Psoas muscle (tissue), 8 donors: ENCODE measurements at places on chromosomes 1 and 21. TPM values are rescaled to one million over a fixed set of nuclear protein-coding genes. Genes with fewer than 3 reads are reported as not detected.

PLCH2 gene
- 0.20 TPM for total RNA-seq

CD1C gene
- total RNA-seq: 0.26 TPM

IFNAR2 gene
- 5.5 TPM for total RNA-seq

GRCh38 chr1:115642168-115643072, 650 bp downstream of the VANGL1 start:
- no peaks in the 10 kb centered on the region for H3K27me3 ChIP-seq
- DNase-seq: peak; percentile 44
- H3K4me3 ChIP-seq: peak overlapping the region; percentile 87
- no peaks in the 10 kb centered on the region for H3K36me3 ChIP-seq

DNA sequence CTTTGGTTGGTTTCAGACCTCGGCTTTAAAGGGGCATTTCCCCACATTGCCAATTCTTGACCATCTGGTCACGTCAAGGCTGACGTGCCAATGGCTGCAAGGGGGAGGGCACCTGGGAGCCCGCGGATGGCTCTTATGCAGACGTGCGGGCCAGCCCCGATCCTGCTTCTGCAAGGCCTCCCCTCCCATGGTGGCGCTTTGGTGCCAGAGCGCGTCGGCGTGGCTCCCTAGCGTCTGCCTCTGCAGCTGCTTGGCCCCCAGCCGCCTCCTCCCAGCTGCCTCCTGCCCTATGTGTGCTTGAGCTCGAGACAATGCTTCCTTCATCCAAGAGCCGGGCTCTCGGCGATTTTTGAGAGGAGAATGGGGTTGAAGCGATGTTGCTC, 29.1 kb downstream of the SKI start:
- H3K36me3 ChIP-seq: no peaks in the 10 kb centered on the region
- H3K27me3 ChIP-seq: no peaks in the 10 kb centered on the region
- peak overlapping the region; percentile 72 for H3K27ac ChIP-seq
- no peak overlapping the region for H3K4me3 ChIP-seq
- H3K4me1 ChIP-seq: peaks cover 27% of the 10 kb centered on the region

GRCh38 chr21:32298658-32299081, at the start of gene MRAP:
Gene MRAP (plus strand): TSS chr21:32298855. CDS start chr21:32298972, 117 bp downstream.
- H3K27me3 ChIP-seq: no peaks in the 10 kb centered on the region
- no peaks in the 10 kb centered on the region for H3K4me1 ChIP-seq
- H3K4me3 ChIP-seq: no peak within 1 kb of the TSS
- no peak within 1 kb of the TSS for H3K27ac ChIP-seq
- H3K36me3 ChIP-seq: no peaks in the 10 kb centered on the region

GRCh38 chr21:37547615-37548200, 181.1 kb downstream of the DYRK1A start:
- no peak overlapping the region for H3K4me3 ChIP-seq
- H3K36me3 ChIP-seq: no peaks in the 10 kb centered on the region
- peaks cover 37% of the 10 kb centered on the region for H3K4me1 ChIP-seq
- H3K27ac ChIP-seq: peak overlapping the region; percentile 17
- DNase-seq: no peak
- no peaks in the 10 kb centered on the region for H3K27me3 ChIP-seq

DNA sequence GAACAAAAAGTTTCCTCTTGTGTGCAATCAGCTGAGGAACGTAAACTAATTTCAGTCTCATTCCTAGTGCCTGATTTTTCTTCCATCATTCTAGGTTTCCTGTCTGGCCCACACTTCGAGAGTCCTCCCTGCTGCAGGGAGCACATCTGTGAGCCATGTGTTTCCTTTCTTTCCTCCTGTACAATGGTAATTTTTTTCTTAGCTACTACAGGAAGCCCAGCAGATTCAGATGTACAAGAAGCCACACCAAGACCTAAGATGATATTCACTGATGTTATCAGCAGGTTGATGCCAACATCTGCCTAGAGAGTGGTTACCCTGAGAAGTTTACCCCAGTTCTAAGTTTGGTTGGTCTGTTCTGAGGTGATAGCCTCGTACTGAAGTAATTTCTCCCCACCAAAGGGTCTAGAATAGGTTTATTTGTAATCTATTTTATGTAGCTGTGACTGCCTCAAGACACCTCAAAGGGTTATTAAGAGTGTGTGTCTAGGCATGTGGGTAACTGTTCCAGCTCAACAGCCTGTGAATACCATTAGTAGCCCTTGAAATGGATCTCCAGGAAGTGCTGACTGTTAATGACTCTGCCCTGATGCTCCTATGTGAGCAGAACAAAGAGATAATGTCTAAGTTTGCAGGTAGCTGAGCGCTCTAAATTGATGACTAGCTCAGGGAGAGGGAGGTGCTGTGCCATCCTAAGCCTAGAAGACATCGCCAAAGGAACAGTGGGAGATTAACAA, 31.7 kb upstream of the CLDN14 start:
- no peak overlapping the region for H3K4me3 ChIP-seq

DNA sequence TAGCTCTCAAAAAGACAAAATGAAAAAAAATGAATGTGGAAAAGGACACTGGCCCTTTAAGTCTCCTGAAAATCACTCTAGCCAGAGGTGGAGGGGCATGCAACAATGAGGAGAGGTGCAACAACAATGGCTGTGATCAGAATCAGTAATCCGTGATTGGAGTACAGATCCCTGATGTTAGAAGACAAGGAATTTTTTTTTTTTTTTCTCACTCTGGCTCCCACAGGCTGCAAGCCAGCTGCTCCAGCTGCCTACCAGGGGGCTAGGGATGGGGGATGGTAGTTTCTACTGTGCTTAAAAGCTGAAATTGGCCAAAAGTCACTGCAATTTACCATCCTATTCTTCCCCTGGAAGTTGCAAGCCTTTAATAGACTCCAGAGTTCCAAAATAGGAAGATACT, 54.5 kb downstream of the STYXL2 start:
- no peak overlapping the region for H3K4me3 ChIP-seq
- H3K36me3 ChIP-seq: no peaks in the 10 kb centered on the region
- no peak for DNase-seq
- no peak overlapping the region for H3K27ac ChIP-seq
- H3K4me1 ChIP-seq: no peaks in the 10 kb centered on the region

CLCNKA gene
- 0.84 TPM for total RNA-seq

GRCh38 chr1:203028784-203029553, 2.7 kb downstream of the PPFIA4 start:
- peak; percentile 74 for DNase-seq
- peak overlapping the region; percentile 88 for H3K4me3 ChIP-seq
- H3K4me1 ChIP-seq: peaks cover 49% of the 10 kb centered on the region
- H3K27ac ChIP-seq: peak overlapping the region; percentile 90

DNA sequence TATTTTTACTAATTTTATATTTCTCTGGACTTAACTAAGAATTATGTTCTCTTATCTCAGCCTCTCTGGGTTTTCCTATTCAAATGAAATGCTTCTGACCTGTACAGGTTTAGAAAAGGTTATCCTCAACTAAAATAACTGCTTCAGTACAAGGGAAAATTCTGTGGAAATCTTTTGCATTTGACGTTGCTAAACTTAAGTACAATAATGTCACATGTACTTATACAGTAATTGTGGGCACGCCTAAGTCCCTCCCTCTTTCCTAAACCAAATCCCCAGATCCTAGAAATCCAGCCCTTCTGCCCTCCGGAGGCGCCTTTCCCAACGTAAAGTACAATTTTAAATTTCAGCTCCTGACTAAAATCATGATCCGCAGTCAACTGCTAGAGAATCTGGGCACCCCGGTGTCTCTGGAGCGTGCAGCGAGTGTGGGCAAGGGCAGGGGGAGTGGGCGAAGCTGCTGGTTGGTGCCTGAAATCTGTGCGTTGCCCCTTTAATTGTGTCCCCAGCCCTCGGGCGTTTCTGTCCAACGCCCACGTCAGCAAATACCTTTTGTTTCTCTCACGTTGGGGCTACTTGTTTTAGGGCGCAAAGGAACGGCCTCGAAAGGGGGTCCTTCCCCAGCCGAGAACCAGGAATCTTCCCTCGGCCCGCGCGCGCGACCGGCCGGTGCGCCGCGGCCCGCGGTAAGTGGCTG, at the start of gene ZBTB8A:
Gene ZBTB8A, plus strand, starts transcription at position 541 of the 697 bp plus-strand sequence. CDS start 53,505 bp downstream, outside the sequence.
- H3K27ac ChIP-seq: peak within 1 kb of the TSS; percentile 66
- H3K36me3 ChIP-seq: no peaks in the 10 kb centered on the region
- H3K27me3 ChIP-seq: no peaks in the 10 kb centered on the region
- peak; percentile 39 for DNase-seq
